Urothelium cell line (cell line): ENCODE measurements at places on chromosomes 16 and 17.

GRCh38 chr16:84484579-84485254 lies 19.7 kb downstream of the MEAK7 start:
- DNase-seq: peak; percentile 52

GRCh38 chr17:39722104-39722503 lies 8.2 kb downstream of the MIEN1 start:
- no peak for DNase-seq

DNA sequence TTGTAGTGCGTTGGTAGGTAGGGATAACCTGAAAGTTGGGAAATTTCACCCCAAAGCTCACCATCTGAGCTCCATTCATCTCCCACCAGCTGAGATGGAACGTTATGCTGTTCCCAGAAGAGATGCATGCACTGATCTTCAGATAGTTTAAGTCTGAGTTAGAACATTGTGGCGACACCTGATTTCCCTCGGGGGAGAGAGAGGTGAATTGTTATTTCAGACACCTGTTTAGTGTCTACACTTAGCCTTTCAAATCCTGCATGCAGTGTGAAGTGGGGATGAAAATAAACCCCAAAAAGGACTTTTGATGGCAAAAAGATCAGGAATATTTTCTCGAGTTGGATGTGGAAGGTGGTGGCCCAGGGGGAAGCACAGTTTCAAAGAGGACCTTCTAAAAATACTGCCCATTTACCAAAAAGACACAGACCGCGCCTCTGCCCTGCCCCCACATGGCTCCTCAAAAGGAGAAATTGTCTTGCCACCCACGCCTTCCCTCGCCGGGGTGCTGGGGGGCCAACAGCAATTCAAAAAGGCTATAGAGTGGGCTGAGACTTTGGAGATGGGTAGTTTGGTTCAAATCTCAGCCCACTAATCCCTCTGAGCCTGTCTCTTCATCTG lies 11.4 kb downstream of the CIITA start:
- DNase-seq: no peak

GRCh38 chr16:86566601-86566965 lies at the start of gene FOXC2:
TSS of gene FOXC2 (plus strand) at chr16:86566829. CDS start at chr16:86567336, 507 bp downstream.
- DNase-seq: no peak

DNA sequence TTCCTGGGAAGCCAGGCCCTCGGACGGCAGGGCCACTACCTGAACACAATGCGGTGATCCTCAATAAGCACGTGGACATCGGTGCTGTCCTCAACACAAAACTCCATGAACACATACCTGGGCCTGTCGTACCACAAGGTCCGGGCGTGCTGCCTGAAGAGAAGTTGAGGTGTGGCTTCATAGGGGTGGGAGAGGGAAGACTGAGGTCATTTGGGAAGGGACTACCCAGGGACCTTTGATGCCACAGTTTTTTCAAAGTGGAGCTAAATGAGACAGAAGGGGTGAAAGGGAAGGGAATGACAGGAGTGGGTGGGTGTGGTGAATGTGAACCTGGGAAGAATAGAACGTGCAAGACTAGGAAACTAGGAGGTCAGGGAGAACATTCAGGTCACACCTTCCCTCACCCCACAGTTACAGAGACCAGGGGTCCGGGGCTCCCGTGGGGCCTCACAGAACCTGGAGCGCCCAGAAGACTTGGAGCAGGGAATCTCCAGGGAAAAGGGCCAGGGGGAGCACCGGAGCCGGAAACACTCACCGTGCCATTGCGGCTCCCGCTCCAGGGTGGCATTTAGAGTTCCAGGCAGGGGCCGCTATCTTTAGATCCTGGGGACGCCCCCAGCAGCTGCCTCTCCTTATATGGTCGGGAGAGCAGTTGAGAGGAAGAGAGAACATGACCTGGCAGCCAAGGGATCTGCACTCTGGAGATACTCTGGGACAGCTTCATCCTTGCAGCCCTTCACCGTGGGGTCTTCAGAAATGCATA lies at the start of gene PTGES3L:
TSS of gene PTGES3L (minus strand) at position 570 of the 763 bp plus-strand sequence. CDS start at position 543, 27 bp downstream.
- DNase-seq: peak; percentile 71

DNA sequence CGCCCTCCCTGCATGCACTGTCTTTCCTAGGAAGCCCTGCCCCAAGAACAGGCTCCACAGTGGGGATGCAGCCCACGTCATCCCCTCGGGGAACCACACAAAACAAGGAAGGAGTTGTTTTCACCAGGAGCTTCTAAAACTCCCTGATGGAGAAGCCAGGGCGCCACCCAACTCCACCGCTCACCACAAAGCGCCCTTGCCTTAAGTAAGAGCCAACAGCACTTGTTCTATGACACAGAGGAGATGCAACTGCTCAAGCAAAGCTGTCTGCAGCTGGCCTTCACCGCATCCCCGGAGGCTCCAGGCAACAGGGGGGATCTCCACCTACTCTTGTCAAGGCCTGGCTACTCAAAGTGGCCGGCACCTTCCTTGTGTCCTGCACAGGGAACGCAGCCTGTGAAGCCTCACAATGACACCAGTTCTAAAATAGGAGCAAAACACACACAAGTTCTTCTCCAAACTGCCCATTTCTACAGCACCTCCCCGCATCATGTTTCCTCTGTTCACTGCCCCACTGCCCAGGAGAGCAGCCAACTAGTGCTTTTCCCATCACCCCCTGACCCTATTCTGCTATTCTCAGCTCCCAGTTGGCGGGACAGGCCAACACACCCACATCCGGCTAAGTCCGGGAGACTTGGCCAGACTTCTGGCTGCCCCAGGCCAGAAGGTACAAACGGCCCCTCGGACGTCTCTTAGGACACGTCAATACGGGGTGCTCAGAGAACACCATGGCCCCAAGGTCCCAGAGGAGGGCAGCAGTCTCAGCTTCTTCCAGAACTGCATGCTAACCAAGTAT lies 24.2 kb downstream of the MPG start:
- DNase-seq: no peak

DNA sequence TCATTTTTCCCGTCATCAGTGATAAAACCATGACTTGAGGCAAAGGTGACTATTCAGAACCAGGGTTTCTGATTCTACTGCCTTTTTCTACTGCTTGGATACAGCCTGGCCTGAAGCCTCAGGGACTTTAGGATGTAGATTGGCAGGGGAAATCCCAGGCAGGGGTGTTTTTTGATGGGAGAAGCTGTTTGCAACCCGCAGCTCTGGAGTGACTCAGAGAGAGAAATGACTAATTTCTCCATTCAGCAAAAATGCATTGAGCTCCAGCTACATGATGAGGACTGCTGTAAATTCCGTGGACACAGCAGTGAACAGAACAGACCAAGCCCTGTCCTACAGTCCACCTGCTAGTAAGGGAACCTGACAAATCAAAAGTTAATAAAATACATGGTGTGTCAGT lies 560.6 kb downstream of the CDH13 start:
- DNase-seq: peak; percentile 54

DNA sequence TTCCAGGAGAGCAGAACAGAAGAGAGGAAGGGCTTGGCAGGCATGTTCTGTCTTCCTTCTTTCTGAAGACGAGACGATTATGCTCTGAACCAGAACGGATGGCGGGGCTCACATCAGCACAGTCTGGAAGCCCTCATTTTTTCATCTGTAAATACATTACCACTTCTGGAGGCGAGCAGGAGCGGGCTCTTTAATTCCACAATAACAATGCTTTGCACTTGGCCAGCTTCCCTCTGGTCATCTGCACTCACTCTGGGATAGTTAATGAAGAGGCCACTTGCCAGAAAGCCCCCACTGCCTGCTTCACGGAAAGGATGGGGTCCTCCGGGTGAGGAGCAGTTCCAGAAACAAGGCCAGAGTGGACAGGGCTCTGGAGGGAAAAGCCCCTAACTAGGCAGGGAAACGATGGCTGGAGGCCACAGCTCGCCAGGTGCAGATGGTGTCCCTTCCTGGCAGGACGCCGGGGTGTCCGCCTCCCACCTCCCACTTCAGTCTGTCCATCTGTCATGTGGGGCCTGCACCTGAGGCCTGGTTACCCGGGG lies 13.1 kb upstream of the BCAR1 start:
- DNase-seq: no peak

GRCh38 chr17:40564195-40564882 lies 933 bp downstream of the CCR7 start:
- no peak for DNase-seq

DNA sequence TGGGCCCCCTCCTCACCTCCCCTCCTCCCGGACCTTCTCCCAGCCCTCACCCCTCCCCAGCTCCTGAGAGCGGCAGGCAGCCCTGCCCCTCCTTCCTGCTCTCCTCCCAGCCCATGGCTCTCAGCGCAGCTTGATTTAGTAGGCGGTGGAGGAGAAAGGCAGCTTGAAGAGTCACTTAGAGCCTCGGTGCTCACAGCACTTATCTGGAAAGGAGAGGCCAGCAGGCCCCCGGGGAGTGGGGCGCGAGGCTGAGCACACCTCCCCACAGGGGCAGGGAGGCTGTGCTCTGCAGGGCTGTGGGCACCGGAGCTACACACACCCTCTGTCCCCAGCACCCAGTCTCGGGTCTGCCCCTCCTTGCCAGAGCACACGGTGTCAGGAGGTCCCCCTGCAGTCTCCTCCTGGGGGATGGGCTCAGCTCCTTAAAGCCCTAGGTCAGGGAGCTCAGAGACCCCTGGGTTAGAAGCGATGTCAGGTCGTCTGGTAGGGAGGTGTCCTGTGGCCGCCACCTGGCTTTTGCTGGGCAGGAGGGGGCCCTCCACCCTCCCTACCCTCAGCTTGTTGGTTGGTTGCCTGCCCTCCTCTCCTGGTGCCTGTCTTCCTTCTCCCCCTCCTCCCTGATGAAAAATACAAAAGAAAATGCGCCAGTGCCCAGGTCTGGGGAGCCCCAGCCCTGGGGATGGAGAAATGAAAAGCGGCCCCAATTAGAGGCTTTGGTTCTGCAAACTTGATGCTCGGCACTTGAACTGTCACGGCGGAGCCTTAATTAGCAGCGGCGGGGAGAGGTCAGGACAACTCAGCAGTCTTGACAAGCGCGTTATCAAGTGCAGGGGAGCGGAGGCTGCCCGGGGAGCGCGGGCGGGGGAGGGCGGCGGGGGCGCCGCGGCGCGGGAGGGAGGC lies 151.1 kb upstream of the GSE1 start:
- DNase-seq: peak; percentile 30

- no peak for DNase-seq
Observed at GRCh38 chr17:41814195-41814594, 1.4 kb downstream of the FKBP10 start.

DNA sequence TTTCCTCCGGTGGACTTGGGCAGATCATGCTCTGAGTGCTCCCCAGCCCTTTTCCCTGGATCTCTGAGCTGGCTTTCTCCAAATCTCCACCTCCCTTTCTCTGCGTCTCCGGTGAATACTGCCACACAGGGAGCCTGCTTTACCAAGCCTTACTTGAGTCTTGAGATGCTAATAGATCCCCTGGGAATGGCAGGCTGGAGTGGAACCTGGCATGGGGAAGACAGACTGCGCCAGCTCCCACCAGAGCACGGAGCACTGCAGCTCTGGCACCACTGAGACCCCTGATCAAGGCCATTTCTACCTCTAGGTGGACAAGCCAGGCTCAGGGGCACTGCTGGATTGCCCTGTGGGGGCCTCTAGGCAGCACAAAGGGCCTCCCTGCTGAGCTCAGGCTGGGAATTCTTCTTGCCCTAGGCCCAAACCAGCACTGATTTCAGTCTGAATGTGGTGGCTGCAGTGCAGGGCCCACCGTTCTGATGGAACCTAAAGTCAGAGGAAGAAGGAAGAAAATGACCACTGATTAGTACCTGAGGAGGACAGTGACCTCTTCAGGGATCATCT lies 74.3 kb upstream of the CRHR1 start:
- DNase-seq: no peak

- no peak for DNase-seq
Observed at GRCh38 chr17:60318326-60318725, 73.6 kb downstream of the USP32 start.

- DNase-seq: peak; percentile 78
Observed at GRCh38 chr16:75471723-75472633, 7.5 kb upstream of the TMEM170A start.

GRCh38 chr16:30996324-30996984 lies 11.4 kb downstream of the HSD3B7 start:
- DNase-seq: no peak

DNA sequence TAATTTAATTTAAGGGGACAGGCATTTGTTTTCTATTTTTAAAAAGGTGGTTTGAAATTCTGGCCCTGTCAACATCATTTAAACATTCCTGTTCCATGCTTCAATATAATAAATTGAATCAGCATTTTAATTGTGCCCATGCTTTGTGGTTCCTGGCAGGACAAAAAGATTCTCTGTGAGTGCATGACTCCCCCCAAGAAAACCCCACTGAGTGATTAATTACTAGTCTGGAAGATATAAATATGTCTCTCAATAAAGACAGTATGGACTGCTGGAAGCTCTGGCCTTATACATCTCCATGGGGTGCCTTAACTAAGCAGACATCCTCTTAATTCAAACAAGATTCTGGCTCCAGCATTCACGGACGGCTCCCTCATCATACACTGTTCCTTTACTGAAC lies 95.0 kb upstream of the PSMD7 start:
- no peak for DNase-seq

GRCh38 chr17:65455972-65456343 lies 105.5 kb downstream of the AXIN2 start:
- DNase-seq: no peak

GRCh38 chr16:71894229-71894920 lies 956 bp upstream of the IST1 start:
- peak; percentile 8 for DNase-seq

DNA sequence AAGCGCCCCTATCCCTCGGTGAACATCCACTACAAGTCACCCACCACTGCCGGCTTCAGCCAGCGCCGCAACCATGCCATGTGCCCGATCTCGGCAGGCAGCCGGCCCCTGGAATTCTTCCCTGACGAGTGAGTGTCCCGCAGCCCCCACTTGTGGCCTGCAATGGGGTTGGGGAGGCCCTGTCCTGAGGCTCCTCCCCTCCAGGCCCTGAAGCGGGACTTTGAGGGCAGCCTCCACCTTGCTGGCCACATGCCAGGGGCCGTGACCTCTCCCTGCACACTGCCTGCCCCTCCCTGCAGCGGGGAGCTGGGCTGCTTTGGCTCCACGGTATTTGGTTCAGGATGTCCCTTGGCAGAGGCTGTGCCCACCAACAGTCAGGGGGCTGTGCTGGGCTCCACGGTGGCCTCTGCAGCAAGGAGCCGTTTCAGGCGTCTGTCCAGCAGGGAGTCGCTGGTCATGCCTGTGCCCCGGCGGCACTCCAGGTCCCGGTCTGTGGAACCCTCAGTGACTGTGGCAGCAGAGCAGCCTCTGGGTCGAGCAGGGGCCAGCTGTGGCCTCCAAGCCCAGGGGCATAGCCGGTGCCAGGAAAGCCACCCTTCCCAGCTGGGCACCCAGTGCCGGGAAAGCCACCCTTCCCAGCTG lies 8.3 kb downstream of the NME3 start:
- no peak for DNase-seq

- DNase-seq: peak; percentile 62
Observed at GRCh38 chr17:83107656-83108048, 28.2 kb downstream of the METRNL start.

DNA sequence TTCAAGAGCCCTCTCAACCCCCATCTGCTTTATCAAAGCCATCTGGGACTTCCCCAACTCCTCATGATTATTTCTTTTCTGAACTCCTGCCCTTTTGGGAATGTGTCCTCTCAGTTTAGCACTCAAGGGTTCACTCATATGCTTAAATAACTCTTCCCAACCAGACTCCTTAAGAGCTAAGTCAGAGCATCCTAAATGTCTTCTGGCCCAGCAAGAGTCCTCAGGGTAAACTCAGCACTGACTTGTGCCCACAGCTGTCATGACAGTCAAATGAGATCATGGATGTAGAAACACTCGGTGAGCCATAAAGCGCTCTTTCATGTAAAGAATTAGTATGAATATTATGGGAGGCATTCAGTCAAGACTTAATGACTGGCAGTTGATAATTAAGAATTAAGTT lies 85.9 kb downstream of the TEX14 start:
- DNase-seq: no peak
